ENCODE measurements at places on chromosomes 2 and 18.

GRCh38 chr18:68940039-68940438 lies 142.2 kb downstream of the CCDC102B start:
- DNase-seq = no peak

DNA sequence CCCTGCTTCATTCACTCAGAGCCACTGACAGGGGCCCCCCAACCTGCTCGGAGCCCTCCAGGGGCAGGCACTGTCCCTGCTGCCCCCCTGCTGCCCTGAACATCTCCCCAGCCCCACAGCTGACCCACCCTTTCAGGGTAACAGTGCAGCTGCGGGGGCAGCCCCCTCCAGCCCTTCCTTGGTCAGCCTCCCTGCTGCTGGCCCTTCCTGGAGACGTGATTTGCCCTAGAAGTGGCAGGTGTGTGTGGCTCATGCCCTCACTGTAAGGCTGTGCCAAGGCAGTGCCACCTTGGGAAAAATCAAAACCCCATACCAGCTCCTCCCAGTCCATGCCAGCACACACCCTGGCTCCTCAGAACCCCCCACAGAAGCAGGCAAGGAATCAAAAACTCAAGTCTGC lies 184.2 kb upstream of the HDAC4 start:
- no peak for DNase-seq

GRCh38 chr2:45892425-45892745 lies 240.9 kb downstream of the PRKCE start:
- no peak for DNase-seq

- no peak for DNase-seq
Observed at GRCh38 chr2:200619279-200619678, 33.5 kb downstream of the AOX1 start.

DNA sequence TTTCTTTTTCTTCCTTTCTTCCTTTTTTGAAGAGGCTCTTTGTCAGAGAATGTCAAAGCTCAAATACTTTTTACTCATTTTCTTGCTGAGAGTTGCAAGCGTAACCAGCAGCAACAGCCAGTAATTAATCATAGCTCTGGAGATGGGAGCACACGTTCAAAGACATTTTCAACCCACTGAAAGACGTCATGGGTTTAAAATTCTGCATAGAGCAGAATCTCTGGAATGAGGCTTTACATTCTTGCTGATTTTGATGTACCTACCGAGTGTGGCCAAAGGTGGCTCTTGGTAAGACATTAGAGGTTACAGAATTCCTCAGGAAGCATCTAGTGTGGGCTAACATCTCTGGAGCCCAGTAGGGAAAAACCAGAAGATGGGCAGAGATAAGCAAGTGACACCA lies 292.5 kb downstream of the MTX2 start:
- DNase-seq = no peak

GRCh38 chr2:181393472-181393871 lies 63.7 kb upstream of the ITGA4 start:
- no peak for DNase-seq

DNA sequence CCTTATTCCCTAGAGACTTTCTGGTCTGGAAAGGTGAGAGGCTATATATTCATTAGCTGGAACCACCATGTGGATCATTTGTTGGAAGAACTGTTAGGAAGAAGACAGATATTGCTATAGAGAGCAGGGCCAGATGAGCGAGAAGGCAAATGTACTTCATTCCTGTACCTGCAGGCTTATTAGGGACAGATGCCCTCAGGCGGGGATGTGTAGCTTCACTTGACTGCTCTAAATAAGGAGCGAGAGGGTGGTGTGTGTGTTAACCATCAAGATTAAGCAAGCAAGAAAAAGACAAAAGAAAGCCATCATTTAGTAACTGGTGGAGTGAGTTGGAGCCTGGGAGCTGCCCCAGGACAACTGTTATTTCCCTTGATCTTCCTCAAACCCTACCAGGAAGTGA lies 36.4 kb downstream of the NEDD4L start:
- no peak for DNase-seq

All from frontal cortex (tissue), 4 donors.